ENCODE measurements at places on chromosomes 1 and 21.

GRCh38 chr1:119978018-119978505 is 81.7 kb upstream of the ADAM30 start:
- DNase-seq: no peak

DNA sequence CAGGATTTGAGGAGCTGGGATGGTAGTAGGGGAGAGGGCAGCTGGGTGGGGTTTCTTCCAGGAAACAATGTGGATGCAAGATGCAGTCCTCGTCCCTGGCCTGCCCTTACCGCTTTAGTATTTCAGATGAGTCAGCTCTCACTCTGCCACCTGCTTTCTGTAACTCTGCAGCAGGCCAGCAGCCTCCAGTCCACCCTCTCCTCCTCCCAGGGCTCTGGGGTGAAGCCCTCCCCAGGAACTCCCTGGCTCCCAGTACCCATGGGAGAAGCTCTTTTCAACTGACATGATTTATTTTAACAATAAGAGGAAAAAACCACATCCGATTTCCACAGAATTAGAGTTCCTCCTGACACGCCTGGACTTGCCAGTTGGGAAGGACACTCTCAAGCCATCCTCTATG is 39.0 kb upstream of the IL20 start:
- DNase-seq: no peak

GRCh38 chr1:41474490-41475271 is 9.8 kb downstream of the EDN2 start:
- no peak for DNase-seq

DNA sequence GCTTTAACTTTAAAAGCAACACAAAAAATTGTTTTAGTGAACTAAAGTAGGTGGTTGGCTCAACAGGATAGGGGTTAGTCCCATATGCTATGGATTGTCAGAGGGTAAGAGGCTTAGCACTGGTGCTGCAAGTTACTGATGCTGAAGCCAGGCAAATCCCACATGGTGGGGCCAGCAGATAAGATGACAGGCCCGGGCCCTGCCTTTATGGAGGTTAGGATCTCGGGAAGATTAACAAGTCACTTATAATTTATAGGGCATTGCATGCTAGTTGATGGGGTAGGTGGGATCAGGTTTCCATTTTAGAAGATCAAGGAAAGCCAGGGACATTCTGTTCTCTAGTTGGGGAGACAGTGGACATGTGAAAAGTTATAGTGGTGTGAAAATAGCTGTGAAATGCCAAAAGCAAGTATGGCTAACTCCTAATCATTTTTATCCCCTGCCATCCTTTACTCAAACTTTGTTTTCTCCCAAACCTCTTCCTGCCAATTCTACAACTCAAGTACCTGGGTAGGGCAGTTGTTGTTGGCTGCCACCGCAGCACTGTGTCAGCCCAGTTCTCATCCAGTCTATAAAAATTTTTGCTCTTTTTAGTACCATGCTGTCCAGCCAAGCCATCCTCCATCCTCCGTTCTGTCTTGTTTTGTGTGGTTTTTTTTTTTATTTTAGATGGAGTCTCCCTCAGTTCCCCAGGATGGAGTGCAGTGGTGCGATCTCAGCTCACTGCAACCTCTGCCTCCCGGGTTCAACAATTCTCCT is 10.3 kb downstream of the CHAF1B start:
- DNase-seq: no peak

GRCh38 chr1:234484991-234485739 is 6.2 kb upstream of the TARBP1 start:
- DNase-seq: no peak

GRCh38 chr1:28136922-28137613 is 39.4 kb downstream of the PTAFR start:
- no peak for DNase-seq

All from activated T-helper 9 cell treated with anti-CD3 and anti-CD28 coated beads, Interleukin-2, amount 50 U/mL, for 16 hours (primary cell).